Upper lobe of right lung (tissue), 1 donor: ENCODE measurements at places on chromosomes 2 and 18. TPM values are rescaled to one million over a fixed set of nuclear protein-coding genes. Genes with fewer than 3 reads are reported as not detected.

GRCh38 chr2:231640641-231641111 is 48.0 kb downstream of the TEX44 start:
- no peak overlapping the region for H3K4me3 ChIP-seq
- H3K4me1 ChIP-seq: peaks cover 22% of the 10 kb centered on the region
- H3K27me3 ChIP-seq: no peaks in the 10 kb centered on the region
- no peak for DNase-seq
- no peaks in the 10 kb centered on the region for H3K36me3 ChIP-seq

DNA sequence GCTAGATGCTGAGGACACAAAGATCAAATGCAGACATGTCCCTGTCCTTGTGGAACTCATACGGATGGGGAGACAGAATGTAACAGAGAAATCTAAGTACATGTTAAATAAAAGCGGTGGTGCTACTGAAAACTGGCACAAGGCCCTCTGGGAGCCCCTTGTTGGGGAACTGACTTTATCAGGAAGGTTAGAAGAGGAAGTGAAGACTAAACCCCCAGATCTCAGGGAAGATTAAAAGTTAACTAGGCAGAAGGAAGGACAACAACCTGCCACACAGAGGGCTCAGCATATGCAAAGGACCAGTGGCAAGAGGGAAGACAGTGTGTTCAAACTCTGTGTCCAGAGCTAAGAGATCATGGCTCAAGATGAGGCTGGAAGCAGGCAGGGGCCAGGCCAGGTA is 4.8 kb downstream of the CACNB4 start:
- H3K4me1 ChIP-seq: peaks cover 2% of the 10 kb centered on the region
- H3K36me3 ChIP-seq: no peaks in the 10 kb centered on the region

- no peaks in the 10 kb centered on the region for H3K4me1 ChIP-seq
- H3K27me3 ChIP-seq: no peaks in the 10 kb centered on the region
- H3K4me3 ChIP-seq: no peak overlapping the region
- H3K36me3 ChIP-seq: no peaks in the 10 kb centered on the region
Observed at GRCh38 chr2:84686783-84687476, 170.6 kb downstream of the DNAH6 start.

- no peaks in the 10 kb centered on the region for H3K36me3 ChIP-seq
- no peaks in the 10 kb centered on the region for H3K27me3 ChIP-seq
Observed at GRCh38 chr2:224875153-224875552, 159.0 kb upstream of the CCDC195 start.

DNA sequence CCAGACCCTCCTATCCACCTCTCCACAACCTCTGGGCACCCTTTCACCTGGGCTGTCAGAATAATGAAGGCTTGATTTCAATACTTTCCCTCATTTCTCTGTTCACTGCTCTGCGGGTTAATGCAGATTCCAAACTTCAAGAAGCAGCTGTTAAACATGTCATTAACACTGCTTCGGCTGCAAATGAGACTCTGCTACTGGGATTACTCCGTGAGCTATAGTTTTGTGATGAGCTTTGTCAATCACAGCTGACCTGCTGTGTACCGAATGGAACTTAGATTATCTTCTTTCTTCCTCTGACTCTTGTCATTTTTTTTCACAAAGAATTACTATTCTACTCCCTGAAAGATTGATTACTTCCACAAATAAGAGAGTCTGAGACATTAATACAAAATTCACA is 160.5 kb downstream of the TMEM182 start:
- no peak for DNase-seq
- no peaks in the 10 kb centered on the region for H3K4me1 ChIP-seq
- H3K27me3 ChIP-seq: no peaks in the 10 kb centered on the region
- no peaks in the 10 kb centered on the region for H3K36me3 ChIP-seq

- peaks cover 8% of the 10 kb centered on the region for H3K36me3 ChIP-seq
- no peak overlapping the region for H3K27ac ChIP-seq
- H3K4me1 ChIP-seq: no peaks in the 10 kb centered on the region
- no peaks in the 10 kb centered on the region for H3K27me3 ChIP-seq
- DNase-seq: no peak
Observed at GRCh38 chr2:215994911-215995310, 18.4 kb downstream of the MREG start.

DNA sequence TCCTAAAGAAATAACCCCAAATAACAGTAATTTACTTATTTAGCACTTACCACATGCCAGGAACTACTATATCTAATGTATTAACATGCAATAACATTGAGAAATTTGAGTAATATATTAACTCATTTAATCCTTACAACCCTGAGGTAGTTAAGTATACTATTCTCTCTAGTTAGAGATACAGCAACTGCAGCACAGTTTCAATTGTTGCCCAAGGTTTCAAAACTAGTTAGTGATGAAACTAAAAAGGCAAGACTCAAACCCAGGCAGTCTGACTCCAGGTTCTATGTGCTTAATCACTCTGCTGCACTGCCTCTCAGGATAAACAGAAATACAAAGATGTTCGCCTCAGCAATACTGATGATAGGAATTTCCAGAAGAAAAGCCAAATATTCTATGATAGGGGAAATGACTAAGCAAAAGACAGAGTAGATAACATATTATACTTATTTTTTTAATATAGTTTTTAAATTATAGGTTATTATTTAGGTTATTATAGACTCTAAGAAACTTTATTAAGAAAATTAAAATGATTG is 88.0 kb downstream of the SS18 start:
- DNase-seq: no peak
- H3K27me3 ChIP-seq: no peaks in the 10 kb centered on the region
- no peaks in the 10 kb centered on the region for H3K36me3 ChIP-seq

GRCh38 chr2:118171546-118171945 is 83.3 kb downstream of the INSIG2 start:
- DNase-seq: no peak
- H3K4me3 ChIP-seq: no peak overlapping the region
- H3K27ac ChIP-seq: no peak overlapping the region
- no peaks in the 10 kb centered on the region for H3K36me3 ChIP-seq

DNA sequence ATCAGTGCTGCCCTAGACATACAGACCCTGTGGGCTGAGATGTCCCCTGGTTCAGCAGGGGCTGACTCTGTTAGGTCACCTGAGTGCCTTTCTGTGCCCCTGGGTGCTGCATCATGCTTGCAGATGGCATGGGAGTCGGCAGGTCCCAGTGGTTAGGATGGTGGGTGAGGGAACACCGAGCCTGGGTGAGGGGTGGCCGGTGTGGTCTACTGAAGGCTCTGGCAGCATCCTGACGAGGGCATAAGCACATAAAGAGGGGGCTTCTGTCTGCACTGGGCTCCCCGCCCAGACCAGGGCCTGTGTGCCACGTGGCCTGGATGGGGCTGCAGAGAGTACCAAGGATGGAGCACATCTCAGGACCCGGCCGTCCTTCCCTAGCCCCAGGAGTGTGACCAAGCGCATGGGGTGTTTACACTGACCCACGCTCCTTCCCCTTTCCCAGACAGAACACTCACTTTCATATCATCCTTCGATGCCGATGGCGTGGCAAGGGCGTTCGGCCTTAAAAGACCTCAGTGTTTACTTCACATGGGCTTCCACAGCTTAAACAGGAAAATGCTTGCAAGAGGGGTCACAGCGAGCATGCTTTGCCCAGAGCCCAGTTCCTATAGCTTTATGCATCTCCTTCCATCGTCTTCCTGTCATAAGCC is 115.1 kb downstream of the STPG4 start:
- no peaks in the 10 kb centered on the region for H3K27me3 ChIP-seq
- H3K27ac ChIP-seq: peak overlapping the region; percentile 66
- H3K36me3 ChIP-seq: peaks cover 13% of the 10 kb centered on the region
- peaks cover 64% of the 10 kb centered on the region for H3K4me1 ChIP-seq
- no peak for DNase-seq

- H3K4me1 ChIP-seq: peaks cover 18% of the 10 kb centered on the region
- H3K27me3 ChIP-seq: no peaks in the 10 kb centered on the region
- no peak overlapping the region for H3K4me3 ChIP-seq
- H3K27ac ChIP-seq: peak overlapping the region; percentile 48
- peak; percentile 31 for DNase-seq
Observed at GRCh38 chr2:9773903-9774239, 69.4 kb upstream of the TAF1B start.

DNA sequence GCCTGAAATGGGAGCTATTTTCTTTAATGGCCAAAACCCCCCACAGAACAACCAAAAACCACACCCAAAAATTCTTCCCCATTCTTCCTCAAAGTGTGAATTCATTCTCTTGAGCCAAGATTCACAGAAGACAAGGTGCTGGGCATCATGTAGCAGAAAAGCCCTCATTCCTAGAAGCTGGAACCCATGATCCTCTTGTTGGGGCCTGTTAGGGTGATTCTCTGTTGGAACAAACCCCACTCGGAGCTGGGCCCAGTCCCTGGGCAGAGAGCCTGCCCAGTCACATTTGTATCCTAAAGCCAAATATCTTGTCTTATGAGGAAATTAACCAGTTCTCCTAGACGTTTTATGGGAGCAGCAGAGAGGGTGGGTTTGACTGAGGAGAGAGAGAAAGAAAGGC is 22.8 kb upstream of the VPS4B start:
- H3K4me1 ChIP-seq: no peaks in the 10 kb centered on the region
- no peaks in the 10 kb centered on the region for H3K36me3 ChIP-seq
- no peak for DNase-seq
- peak overlapping the region; percentile 7 for H3K27ac ChIP-seq
- no peak overlapping the region for H3K4me3 ChIP-seq

DNA sequence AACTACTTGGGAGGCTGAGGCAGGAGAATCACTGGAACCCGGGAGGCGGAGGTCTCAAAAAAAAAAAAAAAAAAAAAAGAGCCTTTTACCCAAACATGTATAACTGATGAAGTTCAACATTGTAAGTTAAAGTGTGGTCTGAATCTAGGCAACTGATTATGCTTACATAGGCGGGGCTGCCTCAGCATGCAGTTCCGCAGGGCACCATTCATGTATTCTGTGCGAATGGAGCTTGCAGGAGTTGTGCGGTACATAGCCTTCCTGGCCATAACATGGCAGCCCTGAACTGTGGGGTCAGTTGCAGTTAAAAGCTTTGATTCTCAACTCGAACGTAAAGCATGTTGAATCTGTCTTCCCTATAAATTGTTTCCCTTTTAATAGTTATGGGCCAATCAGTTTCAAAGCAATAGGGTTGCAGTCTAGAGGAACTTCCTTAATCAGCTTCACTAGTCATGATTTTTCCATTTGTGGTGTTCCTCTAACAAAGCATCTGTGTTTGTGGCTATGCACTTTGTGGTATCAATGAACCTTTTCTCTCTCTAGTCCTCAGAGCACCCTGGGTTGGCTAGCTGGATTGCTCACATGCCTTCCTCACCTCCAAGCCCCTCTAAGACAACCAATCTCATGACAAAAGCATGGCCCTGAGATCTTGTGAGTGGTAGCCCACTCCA is 30.6 kb upstream of the CEP68 start:
- DNase-seq: no peak
- H3K36me3 ChIP-seq: no peaks in the 10 kb centered on the region
- H3K4me1 ChIP-seq: peaks cover 5% of the 10 kb centered on the region
- H3K27me3 ChIP-seq: no peaks in the 10 kb centered on the region
- no peak overlapping the region for H3K4me3 ChIP-seq

GRCh38 chr18:6624271-6624660 is 105.2 kb upstream of the ARHGAP28 start:
- DNase-seq: no peak
- no peak overlapping the region for H3K4me3 ChIP-seq
- H3K27me3 ChIP-seq: no peaks in the 10 kb centered on the region
- no peaks in the 10 kb centered on the region for H3K36me3 ChIP-seq

GRCh38 chr2:191252699-191253098 is 7.5 kb downstream of the MYO1B start:
- no peak overlapping the region for H3K4me3 ChIP-seq
- H3K4me1 ChIP-seq: peaks cover 58% of the 10 kb centered on the region
- H3K27ac ChIP-seq: no peak overlapping the region
- no peaks in the 10 kb centered on the region for H3K36me3 ChIP-seq

DNA sequence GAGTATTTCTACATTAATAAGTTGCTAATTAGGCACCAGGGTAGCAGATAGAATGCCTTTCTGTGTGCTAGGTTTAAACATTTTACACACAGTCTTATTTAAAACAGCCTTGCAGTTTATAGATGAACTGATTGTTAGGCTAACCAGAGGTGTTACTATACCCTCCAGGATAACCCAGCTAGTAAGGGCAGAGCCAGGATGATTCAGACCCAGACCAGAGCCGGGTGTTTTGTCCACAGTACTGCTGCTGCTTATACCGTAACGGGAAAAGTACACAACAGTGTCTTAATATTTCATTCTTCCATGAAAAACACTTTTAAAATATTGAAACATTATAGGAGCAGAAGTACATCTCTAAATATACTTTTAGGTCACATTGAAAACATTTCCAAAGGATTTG is 82.7 kb downstream of the MALT1 start:
- no peak overlapping the region for H3K4me3 ChIP-seq
- no peaks in the 10 kb centered on the region for H3K27me3 ChIP-seq
- no peaks in the 10 kb centered on the region for H3K4me1 ChIP-seq
- H3K36me3 ChIP-seq: peaks cover 13% of the 10 kb centered on the region
- no peak overlapping the region for H3K27ac ChIP-seq
- DNase-seq: no peak

DNA sequence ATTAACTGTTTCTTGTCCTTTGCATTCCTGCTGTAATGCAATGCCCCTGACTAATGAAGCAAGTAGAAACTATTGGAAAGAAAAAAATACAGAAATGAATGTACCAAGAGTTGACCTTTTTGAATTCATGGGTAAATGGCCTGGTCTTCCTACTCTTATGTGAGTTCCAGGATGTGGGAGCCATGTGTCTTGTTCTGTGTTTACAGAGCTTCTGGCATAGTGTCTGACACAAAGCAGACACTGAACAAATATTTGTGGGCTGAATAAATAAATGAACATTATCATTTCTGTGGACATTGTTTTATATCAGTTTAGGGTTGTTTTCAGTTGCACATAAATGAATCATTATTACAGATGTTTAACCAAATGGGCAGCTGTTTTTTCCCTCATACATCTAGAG is 155.5 kb downstream of the CD8B2 start:
- H3K27me3 ChIP-seq: no peaks in the 10 kb centered on the region
- no peak for DNase-seq

DNA sequence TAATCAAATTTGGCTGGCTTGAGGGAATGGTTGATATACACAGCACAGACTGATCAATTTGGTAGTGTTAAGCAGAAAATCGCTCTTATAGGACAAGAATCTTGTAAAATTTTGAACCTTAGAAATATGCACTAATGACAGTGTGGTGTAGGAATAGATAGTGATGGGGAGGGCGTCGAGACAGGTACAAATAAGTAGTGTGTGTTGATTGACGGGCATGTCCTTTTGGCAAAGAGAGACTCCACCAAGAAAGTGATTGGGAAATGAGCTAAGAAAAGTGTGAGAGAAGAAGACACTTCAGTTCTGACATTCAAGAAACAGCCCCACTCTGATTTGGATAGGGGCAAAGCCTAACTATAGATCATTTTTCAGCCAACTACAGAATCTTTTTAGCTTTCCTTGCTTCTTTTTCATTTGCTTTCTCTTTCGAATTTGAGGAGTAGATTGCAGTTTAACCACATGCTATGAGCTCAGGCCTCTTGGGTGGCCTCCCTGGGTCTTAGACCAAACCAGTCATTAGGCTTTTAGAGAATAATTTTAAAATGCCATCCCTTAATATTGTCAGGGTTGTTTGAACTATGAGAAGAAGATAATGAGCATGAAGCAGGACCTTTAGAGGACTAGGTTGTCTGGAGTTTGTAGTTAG is 127.1 kb downstream of the CERS6 start:
- H3K4me1 ChIP-seq: no peaks in the 10 kb centered on the region
- DNase-seq: no peak
- H3K4me3 ChIP-seq: no peak overlapping the region
- no peak overlapping the region for H3K27ac ChIP-seq

ZCCHC2 gene
- total RNA-seq: 36.6 TPM

SLC5A7 gene
- 0.81 TPM for total RNA-seq

AMER3 gene
- total RNA-seq: not detected

C2orf68 gene
- total RNA-seq: 37.9 TPM

TMEM182 gene
- 2.1 TPM for total RNA-seq

LYPD6 gene
- 0.29 TPM for total RNA-seq
